NCI-H1417 treated with DMSO at 0.1 percent for 48 hours (cell line): ENCODE measurements at places on chromosomes 6 and 20.

DNA sequence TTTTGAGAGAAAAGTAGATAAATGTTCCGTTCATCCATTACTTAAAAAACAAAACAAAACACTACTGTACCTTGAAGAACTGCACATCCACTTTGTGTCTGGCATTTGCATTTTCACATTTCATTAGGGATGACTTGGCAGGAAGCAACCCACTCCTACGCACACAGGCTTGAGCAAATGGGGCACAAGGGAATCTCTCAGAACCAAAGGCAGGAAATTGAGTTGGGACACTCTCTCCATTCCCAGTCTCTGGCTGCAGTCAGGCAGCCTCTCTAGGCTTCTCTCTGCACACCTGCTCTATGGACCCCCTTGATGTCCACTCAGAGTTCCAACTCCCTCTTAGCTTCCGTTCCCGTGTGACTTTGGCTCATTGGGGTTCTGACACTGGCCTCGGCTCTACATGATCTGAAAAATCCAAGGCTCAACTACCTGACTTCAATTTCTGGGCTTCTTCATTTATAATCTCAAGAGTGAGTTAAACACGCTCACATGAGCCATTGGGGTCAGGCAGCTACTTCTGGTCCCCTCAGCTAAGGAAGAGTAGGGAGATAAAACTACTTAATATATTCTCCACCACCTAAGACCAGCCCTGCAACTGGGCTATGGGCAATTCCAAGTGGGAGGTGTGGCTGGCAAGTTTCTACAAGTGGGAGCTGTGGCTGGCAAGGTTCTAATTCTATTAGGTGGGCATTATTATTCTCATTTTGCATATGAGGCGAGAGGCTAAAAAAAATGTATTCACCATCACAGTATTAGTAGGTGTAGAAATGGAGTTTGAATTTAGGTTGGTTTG, 251.9 kb downstream of the SOD2 start:
- no peak for DNase-seq

DNA sequence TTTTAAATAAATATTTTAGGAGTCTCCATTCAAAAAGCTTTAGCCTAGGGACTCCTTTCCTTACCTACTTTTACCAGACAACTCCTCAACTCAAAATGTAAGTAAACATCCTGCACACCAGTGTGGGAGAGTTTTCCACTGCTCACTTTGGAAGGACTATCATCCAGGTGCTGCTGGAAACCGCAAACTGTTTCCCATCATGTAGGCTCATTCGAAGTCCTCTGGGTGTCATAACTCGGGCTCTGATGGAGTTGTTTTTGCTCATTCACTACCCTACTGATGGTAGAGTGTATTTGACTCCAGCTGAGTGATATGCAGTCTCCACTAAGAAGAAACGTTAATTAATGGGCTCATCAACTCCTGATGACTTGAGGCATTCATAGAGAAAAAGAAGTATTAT, 136.5 kb upstream of the AKAP12 start:
- no peak for DNase-seq

- no peak for DNase-seq
Observed at GRCh38 chr6:15658181-15658744, 4.6 kb downstream of the DTNBP1 start.

- DNase-seq = no peak
Observed at GRCh38 chr6:132819405-132820161, 5.2 kb downstream of the RPS12 start.

- no peak for DNase-seq
Observed at GRCh38 chr6:105310371-105310770, 92.5 kb downstream of the PREP start.

DNA sequence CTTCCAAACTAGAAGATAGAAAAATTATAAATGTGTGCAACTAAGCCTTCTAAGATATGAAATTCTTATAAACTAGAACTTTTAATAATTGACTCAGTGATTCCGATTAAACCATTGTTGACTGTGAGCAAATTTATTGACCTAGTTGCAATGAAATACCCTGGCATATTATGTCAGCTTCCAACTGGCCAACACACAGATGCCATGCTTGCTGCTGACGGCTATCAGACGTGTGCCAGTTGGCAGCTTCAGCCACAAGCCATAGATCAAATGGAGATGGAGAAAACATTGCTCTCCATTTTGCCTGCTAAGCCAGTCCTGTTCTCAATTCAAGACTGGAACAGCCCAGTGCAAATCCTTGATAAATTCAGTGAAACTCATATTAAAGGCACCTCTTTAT, 101.7 kb upstream of the HDGFL1 start:
- DNase-seq = no peak

DNA sequence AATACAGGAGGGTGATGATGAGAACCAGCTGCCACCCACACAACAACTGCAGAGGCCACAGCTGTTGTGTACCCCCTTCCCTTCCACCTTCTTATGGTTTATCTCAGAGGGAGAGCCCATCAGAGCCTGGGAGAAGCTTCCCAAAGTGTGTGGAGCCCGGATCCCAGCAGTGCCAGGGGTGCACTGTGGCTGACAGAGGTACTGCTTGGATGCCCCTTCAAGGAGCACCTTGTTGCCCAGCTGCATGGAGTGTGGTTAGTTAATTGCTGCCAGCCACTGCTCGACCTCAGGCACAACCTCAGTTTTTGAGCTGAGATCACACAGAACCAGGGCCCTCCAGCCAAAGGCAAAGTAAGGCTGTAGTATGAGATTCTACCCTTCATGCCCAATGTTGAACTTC, 13.0 kb downstream of the PI3 start:
- DNase-seq = no peak
